Thoracic aorta (tissue), 2 donors: ENCODE measurements at places on chromosomes 7 and 10. TPM values are rescaled to one million over a fixed set of nuclear protein-coding genes. Genes with fewer than 3 reads are reported as not detected.

Gene ABCF2
- total RNA-seq, result 44.1 TPM

DNA sequence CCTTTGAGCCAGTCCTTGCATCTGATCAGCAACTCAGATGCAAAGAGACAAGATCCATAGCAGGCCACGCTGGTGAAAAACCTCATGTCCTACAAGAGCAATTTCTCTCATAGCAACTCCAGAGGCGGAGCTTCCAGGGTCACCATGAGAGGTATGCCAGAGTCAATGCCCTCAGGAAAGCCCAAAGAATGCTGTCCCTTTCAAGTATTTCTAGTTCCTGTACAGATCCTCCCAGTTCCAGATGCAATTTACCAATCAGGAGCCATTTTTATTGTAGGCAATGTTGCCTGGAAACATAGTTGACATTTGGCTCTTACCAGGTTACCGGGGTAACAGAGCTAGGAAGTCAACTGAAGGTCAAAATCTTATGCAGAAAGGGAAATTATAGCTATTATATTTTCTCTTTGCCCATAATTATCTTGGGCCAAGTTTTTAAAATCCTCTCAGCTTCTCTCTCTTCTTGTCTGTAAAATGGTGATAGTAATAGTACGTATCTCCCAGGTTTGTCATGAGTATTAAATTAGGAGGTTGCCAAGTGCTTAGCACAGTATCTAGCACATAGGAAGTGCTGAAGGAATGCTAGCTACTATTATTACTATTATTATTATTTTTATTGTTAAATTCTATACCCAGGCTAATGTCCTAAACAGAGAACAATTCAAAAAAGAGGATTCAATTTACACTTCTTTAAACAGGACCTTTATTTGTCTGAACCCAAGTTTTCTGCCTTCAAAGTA, 46.3 kb upstream of the TM9SF3 start:
- no peak for DNase-seq

DNA sequence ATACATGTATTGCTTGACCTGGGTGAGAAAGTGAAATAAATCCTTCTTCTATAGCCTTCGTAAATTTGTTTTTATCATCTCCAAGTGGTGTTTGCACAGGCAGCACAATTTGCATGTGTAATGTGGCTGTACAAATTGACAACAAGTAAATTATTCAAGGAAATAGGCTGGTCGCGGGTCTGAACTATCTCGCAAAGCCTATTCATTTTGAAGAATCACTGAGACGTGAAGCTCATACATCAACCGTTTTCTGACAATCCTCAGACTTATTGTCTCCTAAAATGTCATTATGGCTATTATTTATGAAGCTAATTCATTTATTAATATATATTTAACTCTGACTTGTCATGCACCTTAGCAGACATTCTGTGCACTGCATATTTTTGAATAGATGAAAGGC, 16.2 kb upstream of the FAM204A start:
- DNase-seq, result no peak

DNA sequence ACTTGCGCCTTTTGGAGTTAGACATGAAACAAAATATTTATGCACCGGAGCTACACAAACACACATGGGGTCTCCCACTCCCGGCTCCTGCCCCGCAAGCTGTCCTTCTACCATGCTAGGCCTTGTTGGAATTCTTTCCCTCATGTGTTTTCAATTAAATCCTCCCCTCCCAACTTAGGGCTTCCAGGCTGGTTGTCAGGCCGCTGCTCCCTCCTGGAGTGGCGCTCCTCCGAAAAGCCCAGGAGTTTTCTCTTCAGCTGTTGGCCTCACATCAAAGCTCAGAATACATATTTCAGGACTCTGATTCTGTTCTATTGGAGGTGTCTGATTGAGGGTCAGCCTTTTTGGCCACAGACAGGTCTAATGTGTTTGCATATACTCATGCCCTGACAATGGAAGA, 113.3 kb downstream of the FANK1 start:
- DNase-seq, result no peak

DNA sequence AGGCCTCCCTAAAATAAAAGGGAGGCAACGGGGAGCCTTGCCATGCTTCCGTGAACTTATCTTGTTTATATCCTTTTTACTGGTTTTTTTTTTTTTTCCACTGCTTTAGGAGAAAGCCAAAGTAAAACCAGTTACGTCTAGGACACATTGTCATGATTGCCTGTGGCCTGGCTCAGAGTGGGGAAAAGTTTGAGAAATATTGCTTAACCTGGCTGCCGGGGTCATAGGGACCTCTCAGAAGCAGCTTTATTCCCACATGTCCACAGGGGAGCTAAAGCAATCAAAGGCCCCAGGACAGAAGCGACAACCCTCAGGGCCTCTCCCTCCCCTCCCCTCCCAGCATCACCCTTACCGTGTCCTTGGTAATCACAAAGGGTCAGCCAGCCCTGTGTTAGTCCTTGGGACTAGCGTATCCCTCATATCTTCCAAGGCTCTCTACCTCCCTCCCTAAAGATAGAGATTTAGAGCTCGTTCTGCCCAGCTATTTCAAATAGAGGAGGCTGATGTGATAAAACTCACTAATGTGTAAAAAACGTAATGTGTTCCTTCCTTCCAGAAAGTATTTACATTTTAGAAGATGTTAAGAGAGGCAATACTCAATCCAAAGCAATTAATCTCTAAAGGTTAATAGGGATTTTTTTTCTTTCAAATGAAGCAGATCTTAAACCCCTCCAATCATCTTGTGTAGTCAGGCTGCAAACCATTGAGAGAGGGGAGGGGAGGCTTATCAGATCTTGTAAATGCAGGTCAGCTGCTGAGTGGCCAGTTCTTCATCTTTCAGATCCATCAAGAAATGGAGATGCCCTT, 64.8 kb upstream of the PRKAR2B start:
- no peak for DNase-seq

DNA sequence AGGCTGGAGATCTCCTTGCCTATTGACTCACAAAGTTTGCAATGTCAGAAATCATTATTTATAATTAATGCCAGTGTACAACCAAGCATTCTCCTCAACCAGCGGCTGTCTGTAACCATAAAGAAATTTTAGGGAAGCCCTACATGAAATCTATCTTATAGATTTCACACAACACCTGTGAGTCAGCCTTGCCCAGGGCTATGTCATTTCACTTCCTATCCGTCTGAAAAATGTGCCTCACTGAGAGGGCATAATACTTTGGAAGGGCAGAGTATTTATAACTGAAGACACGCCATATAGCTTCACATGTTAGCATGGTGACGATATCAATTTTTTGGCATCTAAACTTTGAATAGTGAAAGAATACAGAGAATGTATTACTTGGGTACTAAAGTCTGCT, 296.6 kb upstream of the ETV1 start:
- DNase-seq, result no peak

- DNase-seq, result no peak
Observed at GRCh38 chr7:130887957-130888371, 154.0 kb upstream of the KLF14 start.

DNA sequence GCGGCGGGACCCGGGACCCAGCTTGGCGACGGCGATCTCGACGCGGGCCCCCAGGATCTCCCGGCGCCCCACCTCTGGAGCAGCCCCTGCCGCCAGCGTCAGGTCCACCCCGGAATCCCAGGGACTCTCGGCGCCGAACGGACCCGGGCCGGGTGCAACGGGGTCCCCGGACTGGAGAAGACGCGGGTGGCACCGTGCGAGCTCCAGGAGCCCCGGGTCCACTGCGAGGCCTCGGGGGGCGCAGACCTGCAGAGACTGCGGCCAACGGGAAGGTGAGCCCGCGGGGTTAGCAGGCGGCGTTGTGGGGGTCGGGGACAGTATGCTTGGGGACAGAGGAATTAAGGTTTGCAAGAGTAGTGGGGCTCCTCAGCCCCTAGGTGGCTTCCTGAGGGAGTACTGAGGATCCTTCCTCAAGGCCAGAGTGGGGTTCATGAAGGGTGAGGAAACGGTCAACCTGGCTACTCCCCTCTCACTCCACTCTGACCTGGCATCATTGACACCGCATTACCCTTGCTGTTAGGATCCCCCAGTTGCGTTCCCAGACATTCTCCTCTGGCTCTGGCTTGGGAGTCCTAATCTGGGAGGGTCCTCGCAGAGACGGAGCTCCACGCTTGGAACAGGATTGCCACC, 353 bp downstream of the EPHB6 start:
- DNase-seq, result no peak

DNA sequence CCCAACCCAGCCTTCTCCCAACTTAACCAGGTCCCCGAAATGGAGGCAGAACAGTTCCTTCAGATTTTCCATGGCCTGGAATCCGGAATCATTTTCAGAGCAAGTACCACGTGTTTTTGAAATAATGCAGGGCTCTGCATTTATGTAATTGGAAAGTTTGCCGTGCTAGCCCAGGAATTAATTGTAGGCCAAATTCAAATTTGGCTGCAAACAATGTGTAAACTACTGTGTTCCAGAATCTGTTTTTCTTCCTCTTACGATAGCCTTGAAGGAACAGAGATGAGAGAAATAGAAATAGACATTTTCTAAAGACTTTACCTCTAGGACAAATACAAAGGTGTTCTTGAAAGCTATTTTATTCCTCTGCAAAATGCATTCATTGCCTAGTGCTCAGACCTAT, 77.4 kb downstream of the FAM107B start:
- no peak for DNase-seq
